Cortex of kidney (tissue), 1 donor: ENCODE measurements at places on chromosomes 2 and 18.

- no peak for DNase-seq
Observed at GRCh38 chr18:62938487-62938886, 223.1 kb downstream of the PHLPP1 start.

- DNase-seq: no peak
Observed at GRCh38 chr2:49222975-49223528, 68.7 kb upstream of the FSHR start.

DNA sequence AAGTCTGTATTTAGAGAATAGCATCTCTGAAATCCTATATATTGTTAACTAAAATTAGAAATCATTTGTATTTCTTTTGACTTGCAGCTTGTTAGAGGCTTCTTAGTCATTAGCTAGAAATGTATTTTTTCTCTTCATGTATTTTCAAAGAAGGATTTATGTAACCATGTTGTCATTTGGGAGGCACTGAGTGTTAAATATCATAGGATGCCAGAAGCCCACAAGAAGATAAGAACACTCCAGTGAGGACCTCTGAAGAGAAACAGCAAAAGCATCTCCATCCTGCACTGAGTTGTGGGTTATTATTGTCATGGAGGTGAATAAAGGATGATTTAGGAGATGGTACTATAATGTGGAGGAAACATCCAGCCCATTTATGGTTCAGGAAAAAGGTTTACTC is 93.5 kb downstream of the UBE2E3 start:
- no peak for DNase-seq

- no peak for DNase-seq
Observed at GRCh38 chr2:11237122-11237521, 81.9 kb downstream of the SLC66A3 start.

DNA sequence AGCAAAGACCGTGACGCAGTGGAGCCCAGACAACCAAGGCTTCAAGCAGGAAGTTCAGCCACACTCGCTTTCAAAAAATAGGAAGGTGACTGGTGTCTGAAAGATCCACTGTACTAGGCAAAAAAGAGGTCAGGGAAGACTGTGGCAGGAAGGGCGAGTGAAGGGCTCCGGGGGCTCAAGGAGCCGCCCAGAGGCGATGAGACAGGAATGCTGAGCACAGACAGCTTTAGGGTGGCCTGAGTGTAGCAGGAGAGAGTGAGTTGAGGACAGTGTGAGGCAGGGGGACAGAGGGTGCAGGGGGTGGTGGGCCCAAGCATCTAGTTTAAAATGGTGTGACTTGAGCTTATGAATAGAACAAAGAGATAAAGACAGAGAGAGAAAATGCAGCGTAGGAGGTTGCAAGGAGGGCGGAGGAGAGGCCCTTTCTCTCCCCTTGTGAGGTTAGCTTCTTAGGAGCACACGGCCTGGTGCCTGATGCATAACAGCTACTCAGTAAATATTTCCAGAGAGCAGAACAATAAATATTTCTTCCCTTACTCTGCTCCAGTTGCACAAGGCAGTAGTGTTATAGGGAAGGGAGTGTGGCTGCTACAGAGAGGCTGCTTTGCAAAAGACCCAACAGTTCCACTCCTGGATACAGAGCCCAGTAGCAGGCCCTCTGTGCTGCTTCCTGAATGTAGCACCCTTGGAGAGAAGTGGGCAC is 789.7 kb upstream of the RAB6C start:
- no peak for DNase-seq

GRCh38 chr2:171237751-171238505 is 77.2 kb upstream of the TLK1 start:
- DNase-seq: no peak

- no peak for DNase-seq
Observed at GRCh38 chr18:48176909-48177308, 232.3 kb downstream of the ZBTB7C start.

- no peak for DNase-seq
Observed at GRCh38 chr18:75216212-75216910, 5.8 kb downstream of the TSHZ1 start.

DNA sequence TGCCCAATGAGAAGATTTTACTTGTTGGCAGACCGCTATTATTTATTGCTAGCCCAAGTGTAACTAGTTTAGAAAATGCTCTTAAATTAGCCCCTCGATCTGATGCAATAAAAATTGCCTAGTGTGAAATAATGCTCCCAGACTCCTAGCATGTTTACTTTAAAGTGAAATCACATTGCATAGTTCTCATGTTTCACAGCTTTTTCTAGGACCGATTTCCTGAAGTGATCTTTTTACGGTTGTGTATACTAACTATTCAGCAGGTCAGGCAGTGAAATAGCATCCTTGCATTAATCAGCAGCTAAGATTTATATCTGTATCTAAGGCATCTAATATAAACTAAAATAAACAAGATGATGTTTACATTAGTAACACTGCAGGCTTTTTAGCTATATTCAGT is 52.4 kb downstream of the PMS1 start:
- no peak for DNase-seq

GRCh38 chr2:236972491-236973342 is 113.0 kb upstream of the COPS8 start:
- DNase-seq: no peak

- no peak for DNase-seq
Observed at GRCh38 chr2:231489990-231490389, 25.7 kb upstream of the NCL start.

GRCh38 chr2:120503793-120504571 is 158.0 kb downstream of the INHBB start:
- no peak for DNase-seq

DNA sequence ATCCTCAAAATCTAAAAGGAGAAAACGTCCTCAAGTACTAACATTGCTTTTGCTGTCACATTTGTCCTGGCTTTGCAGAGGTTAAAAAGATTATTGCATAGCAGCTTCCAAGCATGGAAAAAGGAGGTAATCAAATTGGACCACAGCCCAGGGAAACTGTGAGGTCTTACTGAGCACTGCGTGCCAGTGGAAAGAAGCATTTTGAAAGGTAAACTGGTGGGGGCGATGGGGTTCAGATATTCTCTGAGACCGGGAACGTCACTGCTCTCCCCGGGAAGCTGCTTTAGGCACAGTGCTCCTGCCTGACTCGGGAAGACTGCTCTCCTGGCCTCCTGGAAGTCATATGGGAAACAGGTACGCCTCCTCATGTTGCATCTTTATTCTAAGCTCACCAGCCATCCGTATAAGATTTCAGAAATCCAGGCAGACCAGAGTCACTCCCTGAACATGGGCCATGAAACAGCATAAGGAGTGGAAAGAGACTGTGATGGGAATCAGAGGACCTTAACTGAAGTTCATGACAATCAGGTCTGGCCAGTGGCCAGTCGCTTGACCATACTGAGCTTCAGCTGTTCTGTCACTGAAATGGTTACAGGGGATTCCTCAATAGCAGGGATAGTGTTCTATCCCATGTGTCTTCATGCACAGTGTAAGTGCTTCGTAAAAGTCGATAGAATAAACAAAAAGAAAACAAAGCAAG is 284.1 kb downstream of the TRIB2 start:
- DNase-seq: no peak

GRCh38 chr2:42493468-42494354 is at the start of gene KCNG3:
KCNG3 (minus strand) TSS chr2:42493982; CDS start chr2:42493501, 481 bp downstream.
- no peak for DNase-seq

DNA sequence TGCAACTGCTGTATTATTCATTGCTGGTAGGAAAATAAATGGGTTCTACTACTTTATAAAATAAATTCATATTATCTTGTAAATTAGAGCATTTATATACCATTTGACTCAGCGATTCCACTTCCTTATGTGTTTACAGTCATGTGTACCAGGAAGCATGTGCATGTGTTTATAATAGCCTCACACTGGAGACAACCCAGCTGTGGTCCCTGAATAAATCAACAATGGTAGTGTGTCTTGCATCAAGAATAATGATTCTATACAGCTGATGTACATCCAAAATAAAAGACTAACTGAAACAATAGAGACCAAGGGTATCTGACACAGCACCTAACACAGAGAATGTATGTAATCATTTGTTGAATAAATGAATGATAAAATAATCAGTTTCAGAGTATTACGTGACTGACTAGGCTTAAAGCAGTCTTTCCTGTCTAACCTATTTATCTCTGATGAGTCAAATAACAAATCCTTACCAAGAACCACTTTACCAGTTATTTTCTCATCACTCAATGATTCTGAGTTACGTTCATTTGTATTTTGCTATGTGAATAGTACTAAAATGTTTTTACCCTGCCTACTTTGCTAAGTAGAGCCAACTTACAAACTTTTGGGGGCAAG is 216.8 kb downstream of the UBE2E3 start:
- DNase-seq: no peak

- DNase-seq: no peak
Observed at GRCh38 chr2:208477741-208478140, 71.1 kb downstream of the PTH2R start.
